ENCODE measurements at places on chromosomes 6 and 20.

- no peak for DNase-seq
Measured at GRCh38 chr6:28505733-28506132, 9.9 kb downstream of the GPX6 start.

GRCh38 chr20:42276718-42277602, 658.8 kb upstream of the CHD6 start:
- DNase-seq, result no peak

DNA sequence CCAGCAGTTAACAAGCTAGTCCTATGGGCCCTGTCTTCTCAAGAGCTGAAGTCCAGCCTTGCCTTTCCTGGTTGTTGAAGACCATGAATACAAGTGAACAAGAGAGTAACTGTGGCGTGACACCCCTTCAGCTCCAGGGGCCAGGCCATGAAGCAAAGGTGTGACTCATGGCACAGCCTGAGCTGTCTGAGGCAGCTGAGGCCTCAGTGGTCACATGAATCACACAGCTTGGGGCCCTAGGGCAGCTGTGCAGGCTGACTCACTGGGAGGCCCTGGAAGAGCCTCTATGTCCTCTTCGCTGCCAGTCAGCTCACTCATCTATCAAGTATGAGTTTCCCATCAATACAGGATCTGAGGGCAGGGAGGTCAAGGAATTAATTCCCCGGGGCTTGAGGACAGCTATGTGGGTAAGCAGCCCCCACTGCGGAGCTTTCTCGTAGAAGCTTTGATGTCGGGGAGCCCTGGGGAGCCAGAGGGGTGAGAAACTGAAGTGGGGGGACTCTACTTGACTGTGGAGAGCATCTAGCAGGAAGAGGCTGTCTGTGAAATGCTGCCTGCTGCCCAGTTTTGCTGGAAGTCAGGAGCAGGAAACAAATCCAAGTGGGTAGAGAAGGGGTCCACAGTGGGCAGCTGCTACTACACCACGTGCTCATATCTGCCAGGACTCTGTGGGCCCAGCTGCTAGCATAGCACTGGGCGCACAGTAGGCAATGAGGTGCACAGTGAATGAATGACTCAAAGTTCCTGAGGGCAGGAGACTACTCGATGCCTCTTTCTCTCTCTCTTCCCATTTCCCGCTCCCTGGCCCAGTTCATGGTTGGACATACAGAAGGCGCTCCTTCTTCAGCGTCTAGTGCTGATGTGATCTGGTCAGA, 13.7 kb upstream of the FAM83C start:
- peak; percentile 99 for DNase-seq

- no peak for DNase-seq
Measured at GRCh38 chr20:45032276-45032675, 66.0 kb downstream of the STK4 start.

GRCh38 chr6:25446830-25447569, 167.8 kb downstream of the CARMIL1 start:
- DNase-seq, result no peak

DNA sequence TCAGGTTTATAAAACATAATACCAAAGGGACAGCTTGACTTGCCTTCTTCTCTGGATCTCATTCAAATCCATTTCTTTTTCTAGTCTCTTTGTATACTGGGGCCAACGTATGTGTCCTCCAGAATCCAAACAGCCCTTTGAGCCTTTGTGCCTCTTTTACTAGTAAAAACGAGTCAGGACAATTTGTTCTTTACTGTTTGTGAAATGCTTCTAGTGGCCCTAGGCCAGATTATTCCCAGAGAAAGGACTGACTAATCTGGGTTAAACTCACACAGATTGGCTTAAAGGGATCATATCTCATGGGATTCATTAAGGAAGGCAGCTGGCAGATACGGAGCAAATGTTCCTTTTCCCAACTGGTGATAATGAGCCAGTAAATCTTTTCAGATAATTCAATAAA, 32.1 kb upstream of the MANEA start:
- DNase-seq, result no peak

DNA sequence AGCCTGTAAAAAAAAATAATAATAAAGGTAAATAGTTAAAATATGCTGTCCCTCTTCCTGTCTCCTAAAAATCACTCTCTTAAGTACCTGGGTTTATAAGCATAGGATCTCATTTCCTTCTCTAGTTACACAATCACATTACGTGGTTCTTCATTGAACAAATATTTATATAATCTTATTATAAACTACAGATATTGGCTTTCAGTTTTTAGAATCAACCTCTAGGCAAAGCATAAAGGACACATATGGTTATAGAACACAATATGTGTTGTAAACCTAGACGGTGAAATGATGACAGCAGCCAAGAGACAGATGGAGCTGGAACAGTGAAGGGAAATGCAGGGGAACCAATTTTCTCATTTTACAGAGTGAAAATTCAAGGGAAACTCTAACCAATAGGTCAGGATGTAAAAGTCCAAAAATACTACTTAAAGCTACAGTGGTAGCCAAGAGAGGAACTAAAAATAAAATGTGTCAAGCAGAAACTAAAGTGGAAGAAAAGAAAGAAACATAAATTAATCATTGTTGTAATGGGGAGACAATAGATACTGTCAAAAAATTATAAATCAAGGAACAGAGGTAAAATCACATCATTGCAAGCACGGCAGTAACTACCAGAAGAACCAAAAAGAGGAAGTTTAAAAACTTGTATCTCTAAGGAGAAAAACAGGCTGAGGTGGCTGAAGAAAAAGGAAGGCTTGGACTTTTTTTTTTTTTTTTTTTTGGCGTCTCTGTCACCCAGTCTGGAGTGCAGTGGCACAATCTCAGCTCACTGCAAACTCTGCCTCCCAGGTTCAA, 82.8 kb upstream of the CDYL start:
- no peak for DNase-seq

DNA sequence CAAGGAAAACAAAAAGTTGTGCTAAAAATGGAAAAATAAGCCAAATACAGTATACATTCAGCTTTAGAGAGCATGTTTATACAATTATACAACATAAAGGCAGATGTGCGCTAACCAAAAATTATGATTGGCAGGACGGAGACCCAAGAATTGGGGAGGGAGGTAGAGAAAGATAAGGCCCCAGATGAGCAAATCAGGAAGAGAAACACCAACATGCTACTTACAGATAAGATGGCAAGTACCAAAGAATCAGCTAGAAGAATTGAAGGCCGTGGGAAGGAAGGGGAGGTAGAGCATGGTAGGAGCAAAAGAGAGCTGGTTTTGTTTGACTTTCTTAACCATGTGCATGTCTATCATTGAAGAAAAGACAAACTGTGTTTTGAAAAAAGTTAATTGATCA, 45.4 kb downstream of the PRND start:
- no peak for DNase-seq

DNA sequence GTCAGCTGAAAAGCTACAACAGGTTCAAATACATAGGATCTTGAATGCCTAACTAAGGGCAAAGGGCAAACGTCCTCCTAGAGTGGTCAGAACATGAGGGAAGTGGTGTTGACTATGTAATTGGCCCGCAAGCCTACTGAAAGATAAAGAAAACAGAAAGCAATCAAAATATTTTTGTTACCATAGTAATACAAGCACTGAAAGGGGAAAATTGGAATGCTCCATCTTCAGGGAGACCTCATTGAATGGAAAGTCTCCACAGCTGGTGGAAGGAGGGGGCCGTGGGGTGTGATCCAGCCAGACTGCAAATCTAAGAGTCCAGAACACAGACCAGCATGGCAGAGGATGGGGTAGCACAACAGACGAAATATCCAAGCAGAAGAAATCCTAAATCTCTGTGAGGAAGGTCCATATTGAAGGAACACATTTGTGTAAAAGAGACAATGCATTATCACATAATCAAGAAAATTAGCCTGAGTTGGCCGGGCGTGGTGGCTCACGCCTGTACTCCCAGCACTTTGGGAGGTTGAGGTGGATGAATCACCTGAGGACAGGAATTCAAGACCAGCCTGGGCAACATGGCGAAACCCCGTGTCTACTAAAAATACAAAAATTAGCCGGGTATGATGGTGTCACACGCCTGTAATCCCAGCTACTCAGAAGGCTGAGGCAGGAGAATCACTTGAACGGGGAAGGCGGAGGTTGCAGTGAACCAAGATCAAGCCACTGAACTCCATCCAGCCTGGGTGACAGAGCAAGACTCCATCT, 39.5 kb downstream of the MTFR2 start:
- DNase-seq, result no peak

- peak; percentile 74 for DNase-seq
Measured at GRCh38 chr20:49505518-49505917, 23.1 kb upstream of the KCNB1 start.

DNA sequence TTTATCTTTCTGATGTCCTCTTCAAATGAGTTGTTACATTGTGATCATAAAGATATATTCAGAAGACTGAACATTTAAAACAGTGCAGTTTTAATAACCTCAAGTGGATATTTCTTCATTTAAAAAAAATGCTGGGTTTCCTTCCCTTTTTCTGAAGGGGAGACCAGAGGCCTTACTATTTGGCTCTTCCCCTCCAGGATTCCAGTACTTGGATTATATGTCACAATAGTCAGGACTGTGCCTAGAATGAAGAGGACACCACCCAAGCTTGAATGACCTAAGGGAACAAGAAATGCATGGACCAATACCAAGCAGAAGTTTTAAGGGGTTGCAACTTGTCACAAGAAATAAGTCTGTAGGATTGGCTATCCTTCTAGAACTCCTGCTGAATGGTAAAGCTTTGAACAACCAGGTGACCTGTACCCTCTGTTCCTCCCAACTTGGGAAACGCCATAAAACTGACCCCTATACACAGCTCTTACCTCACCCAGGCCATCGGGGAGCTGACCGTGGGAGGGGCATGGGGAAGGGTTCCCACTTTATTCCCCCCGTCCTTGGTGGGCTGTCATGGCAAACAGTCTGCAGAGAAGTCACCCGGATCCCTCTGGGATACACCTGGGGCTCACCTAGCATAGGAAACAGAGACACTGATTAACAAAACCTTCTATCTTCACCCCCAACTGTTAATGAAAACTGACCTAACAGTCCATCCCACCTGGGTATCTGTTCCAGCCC, 2.0 kb downstream of the FRS3 start:
- no peak for DNase-seq

GRCh38 chr6:169112483-169113320, 140.9 kb downstream of the THBS2 start:
- DNase-seq, result no peak

DNA sequence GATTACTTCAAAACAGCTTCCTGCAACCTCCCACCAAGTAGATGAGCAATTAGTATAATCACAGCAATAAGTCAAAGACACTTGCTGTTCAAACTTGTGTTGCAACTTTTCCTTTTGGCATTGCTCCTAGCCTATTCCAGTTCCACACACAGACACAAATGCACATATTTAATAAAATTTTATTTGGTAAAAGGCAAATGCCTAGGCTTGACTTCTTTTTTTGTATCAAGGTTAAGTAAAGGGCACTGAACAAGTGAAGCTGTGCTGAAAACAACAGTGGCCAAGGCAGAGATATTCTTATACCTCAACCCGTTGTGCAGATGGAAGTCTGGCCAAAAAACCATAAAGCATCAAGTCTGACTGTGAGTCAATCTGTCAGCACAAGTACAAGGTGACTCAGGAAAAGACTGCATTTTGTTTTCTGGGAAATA, 708.4 kb upstream of the CITED2 start:
- DNase-seq, result peak; percentile 85

GRCh38 chr6:135423649-135424128, 73.9 kb downstream of the AHI1 start:
- peak; percentile 80 for DNase-seq

DNA sequence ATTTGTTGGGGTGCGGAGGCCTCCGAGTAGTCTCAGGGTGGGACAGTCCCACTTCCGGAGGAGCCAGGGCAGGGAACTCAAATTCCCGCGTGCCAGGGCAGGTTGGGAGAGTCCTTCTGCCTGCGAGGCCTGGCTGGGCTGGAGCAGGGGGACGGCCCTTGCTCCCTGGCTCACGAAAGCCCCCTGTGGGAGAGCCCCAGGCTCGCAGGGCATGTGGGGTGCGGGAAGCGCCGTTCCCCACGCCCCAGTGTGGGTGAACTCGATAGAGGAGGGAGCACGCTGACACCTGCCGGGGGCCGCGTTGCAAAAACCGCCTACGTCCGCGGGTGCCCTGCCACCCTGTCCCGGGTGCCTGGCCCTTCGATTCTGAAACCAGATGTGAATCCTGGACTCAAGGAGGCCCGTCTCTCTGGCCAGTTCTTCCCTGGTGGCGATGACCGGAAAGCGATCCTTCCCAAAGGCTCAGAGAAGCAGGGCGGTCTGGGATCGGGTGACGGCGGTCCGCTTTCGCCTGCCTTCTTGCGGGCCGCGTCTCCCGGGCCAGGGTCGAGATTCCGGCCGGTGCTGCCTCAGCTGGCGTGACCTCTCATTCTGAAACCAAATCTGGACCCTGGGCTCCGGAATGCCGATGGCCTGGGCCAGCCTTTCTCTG, 1846.5 kb upstream of the DEFB115 start:
- no peak for DNase-seq

- no peak for DNase-seq
Measured at GRCh38 chr6:170181338-170181690, 109.6 kb downstream of the DLL1 start.

GRCh38 chr6:144462058-144462457, 176.9 kb downstream of the UTRN start:
- DNase-seq, result no peak

All from choroid plexus epithelial cell (primary cell).